ENCODE measurements at places on chromosomes 3 and 15. TPM values are rescaled to one million over a fixed set of nuclear protein-coding genes. Genes with fewer than 3 reads are reported as not detected.

DNA sequence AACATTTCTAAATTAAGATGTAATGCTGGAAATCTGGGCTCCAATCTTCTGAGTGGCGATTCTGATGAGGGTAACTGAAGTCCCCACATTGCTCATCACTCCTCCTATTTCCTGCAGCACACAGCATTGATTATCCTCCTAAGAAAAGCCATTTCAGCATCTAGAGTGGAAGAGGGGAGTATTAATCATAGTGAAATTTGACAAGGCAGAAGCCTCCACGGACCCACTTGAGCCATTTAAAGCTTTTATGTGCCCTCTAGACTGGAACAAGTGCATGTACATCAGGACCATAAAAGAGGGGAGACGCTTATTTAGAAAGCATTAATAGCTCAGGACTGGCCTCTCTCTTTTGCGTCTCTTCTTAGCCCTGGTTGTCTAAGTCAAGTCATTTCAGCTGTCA, 25.8 kb downstream of the AQP9 start:
- no peak for DNase-seq

DNA sequence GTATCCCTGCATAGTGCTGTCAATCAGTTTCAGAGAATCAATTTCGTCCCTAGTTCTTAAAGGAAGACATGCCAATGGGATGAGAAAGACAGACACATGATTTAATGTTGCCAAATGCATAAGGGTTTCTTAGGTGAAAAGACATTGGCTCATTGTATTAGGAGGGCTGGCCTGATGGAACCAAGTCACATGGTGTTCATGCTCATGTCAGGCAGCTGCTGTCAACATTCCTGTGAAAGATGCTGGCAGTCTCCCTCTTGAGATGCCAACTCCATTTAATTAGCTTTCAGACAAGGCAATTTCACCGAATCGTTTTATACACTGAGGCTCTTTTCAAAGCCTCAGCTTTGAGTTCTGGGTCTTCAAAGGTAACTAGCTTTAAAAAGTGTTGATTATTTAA, 16.1 kb upstream of the IL1RAP start:
- no peak for DNase-seq

DNA sequence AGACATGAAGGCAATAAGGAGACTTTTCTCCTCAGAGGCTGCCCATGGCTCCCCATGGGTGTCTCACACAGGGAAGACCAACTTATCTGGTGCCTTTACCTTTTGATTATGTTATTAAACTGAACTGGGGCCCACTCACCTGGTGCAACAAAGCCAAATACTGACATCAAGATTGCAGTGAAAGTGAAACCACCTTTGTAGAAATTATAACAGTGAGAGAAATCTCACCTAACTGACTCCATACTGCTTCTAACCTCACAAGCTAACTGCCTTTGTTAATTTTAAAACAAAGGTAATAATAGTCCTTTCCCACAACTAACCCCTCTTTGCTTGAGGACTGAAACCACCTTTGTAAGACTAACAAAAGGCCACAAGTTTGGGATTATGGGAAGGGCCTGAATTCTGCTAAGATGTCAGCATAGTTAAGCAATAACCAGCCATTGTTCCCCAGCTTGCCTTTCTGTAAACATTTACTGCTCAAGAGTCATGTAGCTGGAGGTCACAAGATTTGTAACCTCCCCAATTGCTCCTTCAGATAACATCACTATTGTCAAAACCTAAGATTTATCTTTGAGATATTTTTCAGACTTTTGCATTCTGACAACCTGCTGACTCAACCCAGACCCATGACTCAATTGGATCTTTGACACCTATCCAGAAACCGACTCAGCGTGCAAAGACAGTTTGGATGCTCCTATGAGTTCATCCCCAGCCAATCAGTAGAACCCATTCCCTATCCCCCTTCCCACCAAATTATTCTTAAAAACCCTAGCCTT, 420.3 kb upstream of the CFAP20DC start:
- DNase-seq: peak; percentile 48

GRCh38 chr15:67307156-67307555, 52.6 kb downstream of the IQCH start:
- peak; percentile 32 for DNase-seq

DNA sequence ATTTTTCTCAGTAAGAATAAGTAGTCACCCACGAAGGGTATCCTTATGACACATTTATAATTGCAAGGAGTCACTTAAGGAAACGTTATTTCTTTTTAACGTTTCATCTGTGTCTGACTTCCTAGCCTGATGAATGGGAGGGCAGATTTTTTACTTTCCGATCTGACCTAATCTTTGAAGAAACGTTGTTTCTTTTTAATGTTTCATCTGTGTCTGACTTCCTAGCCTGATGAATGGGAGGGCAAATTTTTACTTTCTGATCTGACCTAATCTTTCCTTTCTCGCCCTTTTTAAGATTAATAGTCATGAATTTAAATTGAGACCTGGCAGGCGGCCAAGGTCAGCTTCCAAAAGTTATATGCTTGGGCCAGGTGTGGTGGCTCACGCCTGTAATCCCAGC, 3.0 kb upstream of the KLHL6 start:
- no peak for DNase-seq

GRCh38 chr15:62951481-62951880, 91.1 kb upstream of the TPM1 start:
- no peak for DNase-seq

- DNase-seq: no peak
Observed at GRCh38 chr3:29513236-29513635, 232.4 kb downstream of the RBMS3 start.

- DNase-seq: no peak
Observed at GRCh38 chr3:150170852-150171520, 200.3 kb upstream of the PFN2 start.

DNA sequence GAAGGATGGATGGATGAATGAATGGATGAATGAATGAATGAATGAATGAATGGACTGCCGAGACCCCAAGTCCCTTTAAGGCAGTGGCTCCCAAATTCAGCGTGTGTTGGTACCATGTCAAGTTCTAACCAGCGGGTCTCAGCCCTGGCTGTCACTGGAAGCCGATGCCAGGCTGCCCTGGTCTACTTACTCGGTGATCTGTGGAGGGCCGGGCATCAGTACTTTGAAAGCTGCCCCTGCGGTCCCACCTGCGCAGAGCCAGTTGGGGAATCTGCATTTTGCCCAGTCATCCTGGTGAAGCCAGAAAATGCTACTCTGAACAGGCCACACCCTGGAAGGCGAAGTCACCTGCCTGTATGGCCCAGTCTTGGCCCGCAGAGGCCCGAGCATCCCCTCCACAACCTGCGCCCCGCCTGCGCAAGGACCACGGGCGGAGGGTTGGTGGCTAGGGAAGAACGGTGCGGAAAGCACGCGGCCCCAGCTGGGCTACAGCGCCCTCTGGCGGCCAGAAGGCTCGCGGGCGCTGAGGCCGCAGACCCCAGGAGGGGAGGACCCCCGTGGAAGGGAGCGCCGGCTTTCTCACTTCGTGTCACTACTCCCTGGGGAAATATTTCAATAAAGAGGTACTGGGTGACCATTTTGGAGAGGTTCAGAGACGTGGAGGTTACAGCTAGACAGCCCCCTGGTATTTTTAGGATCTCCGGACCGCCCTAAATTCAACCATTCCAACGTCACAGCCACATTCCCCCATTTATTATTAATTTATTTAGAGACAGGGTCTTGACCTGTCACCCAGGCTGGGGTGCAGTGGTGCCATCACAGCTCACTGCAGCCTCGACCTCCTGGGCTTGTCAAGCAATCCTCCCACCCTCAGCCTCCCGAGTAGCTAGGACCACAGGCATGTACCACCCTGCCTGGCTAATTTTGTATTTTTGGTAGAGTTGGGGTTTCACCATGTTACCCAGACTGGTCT, 34.9 kb downstream of the PRKCD start:
- DNase-seq: peak; percentile 23

GRCh38 chr3:117531078-117531767, 821.6 kb downstream of the TUSC7 start:
- no peak for DNase-seq

DNA sequence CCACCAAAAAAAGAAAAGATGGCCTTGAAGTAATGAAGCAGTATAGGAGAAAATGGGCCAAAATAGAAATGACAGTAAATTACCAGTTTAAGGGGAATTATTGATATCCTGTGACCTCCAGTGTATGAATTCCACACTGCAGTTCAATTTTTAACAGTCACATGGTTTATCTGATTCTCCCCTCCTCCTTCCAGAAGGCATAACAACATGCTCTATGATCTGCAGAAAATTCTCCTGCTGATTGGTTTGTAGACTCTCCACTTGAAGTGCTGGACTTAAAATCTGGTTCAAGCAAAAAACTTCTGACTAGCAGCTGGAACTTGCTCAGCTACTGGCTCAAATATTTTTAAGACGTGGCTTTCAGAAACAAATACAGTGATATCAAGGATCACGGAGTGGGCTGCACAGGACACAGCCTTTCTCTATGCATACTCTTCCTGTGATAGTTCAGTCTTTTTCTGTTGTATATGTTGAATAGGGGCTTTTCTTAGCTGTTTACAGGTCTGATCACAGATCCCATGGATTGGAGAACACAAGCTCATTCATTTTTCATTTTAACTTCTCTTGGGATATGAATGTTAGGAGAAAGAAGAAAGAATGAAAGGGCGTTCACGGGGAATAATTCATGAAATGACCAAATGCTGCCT, 211.5 kb downstream of the LSAMP start:
- DNase-seq: no peak

GRCh38 chr3:42511736-42512135, 9.3 kb downstream of the VIPR1 start:
- no peak for DNase-seq

DNA sequence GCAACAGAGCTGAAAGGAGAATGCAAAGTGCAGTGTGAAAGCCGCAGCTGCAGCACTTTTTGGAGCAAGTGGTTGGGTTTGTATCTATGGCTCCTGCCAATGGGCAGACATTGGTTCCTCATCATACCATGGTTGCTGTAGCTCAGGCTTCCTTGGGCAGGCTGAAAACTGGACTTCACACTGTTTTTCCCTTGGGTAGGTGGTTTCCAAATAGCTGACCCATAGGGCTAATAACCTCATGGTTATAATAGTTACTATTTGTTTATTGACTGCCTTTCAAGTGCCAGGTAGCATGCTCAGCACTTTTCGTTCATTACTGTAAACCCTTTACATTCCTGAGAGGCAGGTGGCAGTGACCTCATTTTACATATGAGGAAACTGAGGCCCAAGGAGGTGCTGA, 4.5 kb downstream of the CGNL1 start:
- no peak for DNase-seq

DNA sequence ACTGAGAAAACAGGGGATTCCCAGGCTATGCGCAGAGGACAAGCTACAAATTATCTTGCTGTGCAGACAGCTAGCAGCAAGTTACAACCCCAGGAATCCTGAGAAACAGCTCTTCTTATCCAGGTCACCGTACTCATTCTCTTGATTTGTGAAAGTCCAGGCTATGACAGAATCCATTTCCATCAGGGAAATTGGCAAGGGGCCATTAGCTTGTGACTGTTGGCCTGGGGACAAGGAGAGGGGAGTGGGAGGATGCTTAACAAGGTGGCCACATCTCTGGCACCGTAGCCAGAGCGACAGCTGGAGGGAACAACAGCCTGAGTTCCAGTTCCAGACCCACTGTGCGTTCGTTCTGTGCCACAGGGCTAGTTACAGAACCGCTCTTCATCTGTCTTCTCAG, 44.9 kb upstream of the PLXNA1 start:
- DNase-seq: no peak

DNA sequence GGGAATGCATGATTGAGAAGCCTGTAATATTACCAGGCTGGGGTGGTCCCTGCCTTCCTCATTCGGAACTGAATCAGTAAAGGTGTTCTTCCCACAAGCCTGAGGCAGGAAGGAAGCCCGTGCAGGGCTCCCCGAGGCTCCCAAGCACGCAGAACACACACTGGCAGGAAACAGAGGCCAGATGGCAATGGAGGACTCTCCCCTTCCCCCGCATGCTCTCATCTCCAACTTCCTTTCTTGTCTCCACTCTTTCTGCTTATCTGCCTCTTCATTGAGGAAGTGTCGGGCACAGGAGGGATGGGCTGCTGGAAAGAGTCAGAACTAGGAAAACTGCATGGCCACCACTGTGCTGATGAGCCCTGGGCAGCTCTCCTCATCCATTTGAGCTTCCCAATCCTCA, 123.5 kb downstream of the NUP210 start:
- no peak for DNase-seq

DNA sequence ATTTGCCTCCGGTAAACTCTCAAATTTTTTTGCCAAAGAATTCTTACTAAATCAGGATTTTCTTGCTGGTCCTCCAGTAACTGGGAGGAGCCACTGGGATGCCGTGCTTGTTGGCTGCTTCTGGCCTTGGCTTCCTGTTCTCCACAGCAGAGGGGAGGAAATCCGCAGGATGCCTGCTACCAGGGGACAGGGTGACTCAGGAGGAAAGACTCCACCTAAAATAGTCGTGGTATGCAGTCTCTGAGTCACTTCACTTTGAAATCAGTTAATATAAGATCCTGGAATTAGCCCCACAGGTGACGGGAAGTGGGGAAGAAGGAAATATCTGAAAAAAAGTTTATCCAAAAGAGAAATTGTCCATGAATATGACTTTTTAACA, 6.5 kb upstream of the TM4SF18 start:
- DNase-seq: no peak

DNA sequence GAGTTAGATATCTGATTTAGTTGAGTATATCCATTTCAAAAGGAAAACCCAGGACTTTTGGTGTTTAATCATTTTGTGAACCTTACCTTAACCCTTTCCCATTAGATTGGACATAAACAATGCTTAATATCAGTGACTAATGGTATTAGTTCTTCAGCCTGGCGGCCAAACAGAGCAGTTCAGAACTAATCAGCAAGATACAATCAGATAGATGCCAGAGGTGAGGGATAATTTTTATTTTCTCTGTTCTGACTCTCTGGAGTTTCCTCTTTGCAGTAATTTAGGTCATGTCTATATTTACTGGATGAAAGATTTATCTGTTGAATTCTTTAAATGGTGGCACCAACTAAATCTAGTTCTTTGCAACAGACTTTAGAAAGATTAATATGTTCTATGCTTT, 337.8 kb downstream of the ROBO2 start:
- no peak for DNase-seq

DNA sequence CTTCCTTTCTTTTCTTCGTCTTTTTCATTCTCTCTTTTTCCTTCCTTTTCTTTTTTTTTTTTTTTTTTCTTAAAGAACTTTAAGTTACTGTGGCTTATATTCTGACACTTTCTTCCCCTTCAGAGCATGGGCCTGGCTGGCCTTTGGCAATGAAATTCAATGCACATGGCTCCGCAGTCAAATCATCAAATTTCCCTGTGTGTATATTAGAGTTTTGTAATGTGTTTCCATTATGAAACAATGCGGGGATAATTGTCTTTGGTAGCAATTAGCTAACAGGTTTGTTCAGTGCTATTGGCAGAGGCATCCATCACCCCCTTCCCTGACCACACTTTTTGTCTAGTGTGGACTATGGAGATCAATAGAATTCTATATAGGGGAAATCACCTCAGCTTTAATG, 80.5 kb downstream of the CDIN1 start:
- no peak for DNase-seq

The ARHGAP31 gene
- polyA plus RNA-seq: 2.6 TPM

The NPAP1 gene
- not detected for polyA plus RNA-seq

The CLDN1 gene
- 0.08 TPM for polyA plus RNA-seq

The ZPLD1 gene
- polyA plus RNA-seq: not detected

The TMCO5A gene
- not detected for polyA plus RNA-seq

The SNX22 gene
- 1.4 TPM for polyA plus RNA-seq

The AQR gene
- 18.2 TPM for polyA plus RNA-seq
